ENCODE measurements at places on chromosomes 13 and 19.

- peak; percentile 17 for DNase-seq
Observed at GRCh38 chr13:65985612-65986011, 1244.5 kb downstream of the PCDH9 start.

DNA sequence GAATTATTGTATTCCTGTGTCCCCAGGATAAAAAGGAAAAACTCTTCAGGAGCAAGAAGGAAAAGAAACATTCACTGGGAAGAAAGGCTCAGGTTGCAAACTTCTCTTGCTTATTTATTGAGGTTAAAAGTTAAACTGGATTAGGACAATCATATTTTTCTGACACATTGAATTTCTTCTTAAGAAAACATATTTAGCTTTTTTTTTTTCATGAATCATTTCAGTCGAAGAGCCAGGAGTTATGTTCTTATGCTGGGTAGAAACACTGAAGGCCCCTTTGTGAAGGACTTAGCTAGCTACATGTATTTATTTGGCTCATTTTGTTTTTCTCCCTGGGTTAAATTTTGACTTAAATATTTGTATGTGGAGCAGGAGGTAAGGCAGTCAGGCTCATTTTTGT lies 434.0 kb downstream of the KLF5 start:
- DNase-seq: no peak

GRCh38 chr19:16888629-16889365 lies at the start of gene F2RL3:
Gene F2RL3, plus strand, starts transcription at chr19:16888999. Its CDS starts 191 bp downstream, at chr19:16889190.
- DNase-seq: peak; percentile 88

DNA sequence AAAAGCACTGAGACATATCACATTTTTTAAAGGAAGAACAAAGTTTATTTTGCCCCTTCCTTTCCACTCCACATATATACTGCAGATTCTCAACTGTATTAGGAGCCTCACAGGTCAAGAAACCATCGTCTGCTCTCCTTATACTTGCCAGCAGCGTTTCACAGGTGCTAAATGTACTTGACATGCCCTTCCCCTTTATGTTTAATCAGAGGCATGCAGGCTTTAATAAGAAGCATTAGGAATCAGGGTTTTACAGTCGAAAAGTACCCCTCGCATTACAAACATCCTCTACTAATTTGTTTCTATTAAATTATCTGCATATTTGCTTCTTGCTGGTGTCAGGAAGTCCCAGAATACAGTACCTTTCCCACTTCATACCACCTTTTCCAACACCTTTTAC lies 3.7 kb upstream of the RAP2A start:
- no peak for DNase-seq

DNA sequence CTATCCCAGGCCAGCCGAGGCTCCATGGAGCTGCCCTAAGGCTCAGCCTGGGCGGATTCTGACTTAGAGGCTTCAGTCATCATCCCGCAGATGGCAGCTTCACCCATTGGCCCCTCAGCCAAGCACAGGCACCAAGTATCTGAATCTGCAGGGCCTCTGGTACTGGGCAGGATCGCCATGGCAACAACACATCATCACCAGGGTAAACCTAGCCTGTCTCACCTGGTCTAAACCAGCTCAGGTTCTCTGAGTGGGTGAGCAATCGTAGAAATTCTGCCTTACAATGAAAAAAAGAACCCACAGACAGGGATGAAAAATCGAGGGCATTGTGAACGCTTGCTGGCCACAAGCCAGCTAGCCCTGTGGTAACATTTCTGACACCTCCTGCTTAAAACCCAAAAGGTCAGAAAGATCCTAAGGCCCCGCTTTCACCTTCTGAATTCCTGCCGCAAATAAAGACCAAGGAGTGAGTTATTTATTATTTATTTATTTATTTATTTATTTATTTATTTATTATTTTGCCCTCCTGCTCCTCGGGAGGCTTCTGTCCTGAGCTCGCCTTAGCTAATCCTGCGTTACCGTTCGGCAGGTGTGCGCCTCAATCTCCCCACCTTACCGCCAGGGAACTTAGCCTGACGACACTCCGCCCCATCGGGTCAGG lies 12.0 kb upstream of the CEACAM21 start:
- no peak for DNase-seq

- peak; percentile 49 for DNase-seq
Observed at GRCh38 chr13:39765801-39766463, 110.5 kb downstream of the COG6 start.

GRCh38 chr13:113879494-113880360 lies 15.9 kb upstream of the GAS6 start:
- DNase-seq: no peak

Measured in testis (tissue), 5 donors.